ENCODE measurements at places on chromosomes 7 and 10.

GRCh38 chr7:2688409-2689342 lies 674 bp downstream of the AMZ1 start:
- no peak for DNase-seq

GRCh38 chr10:118595598-118596425 lies at the start of gene PRLHR:
Gene PRLHR, minus strand, starts transcription at chr10:118595648. Its CDS starts 404 bp downstream, at chr10:118595244.
- no peak for DNase-seq

GRCh38 chr7:98423043-98423442 lies 22.2 kb upstream of the BAIAP2L1 start:
- DNase-seq = no peak

- DNase-seq = no peak
These were observed 74.2 kb downstream of the KLF6 start for GRCh38 chr10:3710764-3711163.

DNA sequence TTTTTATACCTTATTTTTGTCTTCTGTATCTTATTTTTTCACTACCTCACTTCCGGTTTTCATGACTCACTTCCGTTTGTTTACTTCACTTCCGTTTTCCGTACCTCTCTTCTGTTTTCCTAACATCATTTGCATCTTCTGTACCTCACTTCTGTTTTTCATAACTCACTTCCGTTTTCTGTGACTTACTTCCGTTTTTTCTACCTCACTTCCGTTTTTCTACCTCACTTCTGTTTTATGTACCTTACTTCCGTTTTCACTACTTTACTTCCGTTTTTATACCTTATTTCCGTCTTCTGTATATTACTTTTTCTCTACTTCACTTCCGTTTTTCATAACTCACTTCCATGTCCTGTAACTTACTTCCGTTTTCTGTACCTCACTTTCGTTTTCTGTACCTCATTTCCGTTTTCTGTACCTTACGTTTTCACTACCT lies 492.5 kb upstream of the AKR1E2 start:
- no peak for DNase-seq
